ENCODE measurements at places on chromosomes 3 and 15.

DNA sequence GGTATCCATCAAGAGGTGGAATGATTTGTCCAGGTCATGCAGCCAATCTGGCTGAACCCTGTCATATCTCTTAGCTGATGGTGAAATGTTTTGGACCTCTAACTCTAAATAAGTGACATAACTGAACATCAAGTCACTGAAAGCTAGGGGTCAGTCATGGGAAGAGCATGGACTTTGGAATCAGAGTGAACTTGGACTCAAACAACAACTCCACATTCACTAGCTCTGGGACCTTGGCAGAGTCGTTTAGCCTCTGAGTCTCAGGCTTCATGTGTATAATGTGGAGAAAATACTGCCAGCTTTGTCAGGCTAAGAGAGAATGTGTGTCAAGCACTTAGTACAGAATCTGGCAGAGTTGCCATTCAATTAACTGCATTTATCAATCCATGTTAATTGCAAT, 557.8 kb upstream of the CFAP20DC start:
- DNase-seq = no peak

DNA sequence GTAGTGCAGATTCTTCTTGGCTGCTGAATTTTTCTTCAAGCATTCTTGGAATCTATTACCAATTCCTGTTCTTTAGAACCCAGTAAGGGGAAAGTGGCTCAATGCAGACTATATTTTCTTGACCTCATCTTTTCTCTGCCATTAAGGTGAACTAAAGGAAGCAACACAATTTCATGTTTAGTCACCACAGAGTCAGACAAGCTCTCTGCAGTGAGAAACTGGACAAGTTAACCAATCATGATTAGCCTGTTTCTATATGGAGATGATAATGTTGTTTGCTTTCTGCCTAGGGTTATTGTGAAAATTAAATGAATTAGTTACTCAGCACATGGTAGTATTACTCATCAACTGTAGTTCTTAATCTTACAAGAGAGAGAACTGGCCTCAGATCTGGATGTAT, 1075.1 kb downstream of the AGBL1 start:
- no peak for DNase-seq

GRCh38 chr15:89880727-89881126, 13.1 kb downstream of the AP3S2 start:
- DNase-seq = no peak

DNA sequence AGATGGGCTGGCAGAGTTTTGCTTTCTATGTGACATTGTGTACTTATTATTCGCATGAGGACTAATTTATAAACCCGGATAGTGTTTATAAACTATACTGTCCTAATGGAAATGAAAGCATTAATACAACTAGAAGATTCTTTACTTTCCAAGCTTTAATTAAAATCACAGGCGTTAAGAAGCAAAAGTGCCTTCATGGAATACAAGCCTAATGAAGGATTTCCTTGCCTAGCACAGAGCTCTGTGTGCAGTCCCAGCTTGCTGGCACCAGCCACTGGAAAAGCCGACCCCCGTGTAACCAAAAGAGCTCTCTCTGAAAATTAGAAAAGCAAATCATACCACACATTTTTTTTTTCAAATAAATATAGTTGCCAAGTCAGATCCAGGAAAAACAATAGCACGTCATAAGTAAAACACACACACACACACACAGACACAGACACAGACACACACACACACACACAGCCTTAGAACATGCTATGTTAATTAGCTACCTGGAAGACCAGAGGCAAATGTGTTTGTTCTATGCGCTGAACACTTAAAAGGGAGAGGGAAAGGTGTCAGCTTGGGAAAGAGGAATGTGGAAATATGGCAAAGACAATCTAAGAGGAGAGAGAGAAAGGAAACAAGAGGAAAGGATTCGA, 1084.2 kb downstream of the TUSC7 start:
- no peak for DNase-seq

GRCh38 chr3:172530566-172530965, 7.3 kb upstream of the TNFSF10 start:
- DNase-seq = no peak

- no peak for DNase-seq
Observed at GRCh38 chr3:69058180-69058946, 6.2 kb upstream of the TMF1 start.

DNA sequence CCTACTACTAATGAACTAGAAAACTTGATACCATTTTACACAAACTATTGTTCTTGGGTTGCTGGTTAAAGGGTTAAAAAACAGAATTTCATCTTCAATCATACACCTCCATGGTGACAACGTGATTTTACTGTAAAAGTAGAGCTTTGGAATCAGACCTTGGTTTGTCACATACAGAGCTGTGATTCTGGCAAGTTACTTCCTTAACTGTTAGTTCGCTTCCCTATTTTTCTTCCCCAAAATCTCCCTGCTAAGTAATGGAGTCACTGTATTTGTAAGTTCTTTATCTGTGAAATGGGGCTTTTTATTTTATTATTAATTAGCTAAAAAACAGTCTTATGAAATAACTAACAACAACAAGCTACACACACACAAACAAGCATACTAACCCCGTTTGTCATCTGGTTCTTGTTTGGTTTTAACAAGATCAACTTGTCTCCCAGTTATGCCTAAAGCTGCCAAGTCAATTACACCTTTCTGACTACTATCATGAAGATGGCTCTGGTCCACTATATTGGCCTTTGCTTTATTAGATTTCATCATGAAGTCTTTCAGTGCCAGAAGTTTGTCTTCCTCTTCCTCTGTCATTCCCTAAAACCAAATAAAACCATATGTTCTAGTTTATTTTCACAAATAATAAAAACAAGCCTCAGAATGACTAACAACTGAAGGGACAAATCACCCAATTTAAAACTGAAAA, 38.6 kb downstream of the PIK3R4 start:
- DNase-seq = no peak

- no peak for DNase-seq
Observed at GRCh38 chr3:142574665-142575064, 3.9 kb downstream of the ATR start.

GRCh38 chr3:181699171-181699903, 12.4 kb upstream of the SOX2 start:
- no peak for DNase-seq

- no peak for DNase-seq
Observed at GRCh38 chr15:51846463-51847230, 17.2 kb downstream of the TMOD3 start.

DNA sequence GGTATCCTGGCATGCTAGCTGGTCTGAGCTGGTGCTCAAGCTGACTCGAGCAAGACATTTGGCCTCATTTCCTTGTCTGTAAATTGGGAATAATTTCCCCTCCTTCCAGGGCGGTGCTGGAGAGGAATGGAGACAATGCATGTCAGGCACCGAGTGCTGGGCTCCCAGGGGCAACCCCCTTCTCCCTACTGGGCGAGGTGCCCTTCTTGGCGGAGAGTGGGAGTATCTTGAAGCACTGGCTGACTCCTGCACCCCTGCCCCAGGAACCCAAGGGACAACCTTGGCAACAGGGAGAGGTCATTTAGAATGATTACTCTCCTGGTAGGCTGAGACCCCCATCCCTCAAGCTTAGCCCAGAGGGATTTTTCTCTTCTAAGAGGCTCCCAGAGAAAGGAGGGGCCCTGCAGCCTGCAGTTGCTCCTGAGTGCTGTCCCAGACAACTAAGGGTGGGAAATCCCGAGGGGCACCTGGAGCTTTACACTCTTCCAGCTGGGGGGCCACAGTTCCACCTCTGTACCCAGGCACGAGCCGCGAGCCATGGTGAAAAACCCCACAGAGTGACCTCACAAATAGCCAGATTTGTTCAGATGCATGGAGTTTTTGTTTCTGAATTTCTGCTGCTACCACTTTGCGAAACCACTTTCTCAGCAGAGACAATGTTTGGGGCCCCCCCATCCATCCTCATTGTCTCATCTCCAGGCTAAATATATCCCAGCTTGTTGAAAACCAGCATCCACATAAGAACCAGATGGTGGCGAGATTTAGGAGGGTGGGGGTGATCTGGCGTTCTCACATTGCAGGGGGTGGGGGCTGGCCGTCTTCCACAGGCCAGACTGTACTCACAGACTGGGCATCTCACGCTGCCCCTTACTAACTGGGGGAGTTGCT, 44.8 kb downstream of the ABTB1 start:
- DNase-seq = no peak

GRCh38 chr3:16546186-16547010, 32.9 kb upstream of the RFTN1 start:
- no peak for DNase-seq

DNA sequence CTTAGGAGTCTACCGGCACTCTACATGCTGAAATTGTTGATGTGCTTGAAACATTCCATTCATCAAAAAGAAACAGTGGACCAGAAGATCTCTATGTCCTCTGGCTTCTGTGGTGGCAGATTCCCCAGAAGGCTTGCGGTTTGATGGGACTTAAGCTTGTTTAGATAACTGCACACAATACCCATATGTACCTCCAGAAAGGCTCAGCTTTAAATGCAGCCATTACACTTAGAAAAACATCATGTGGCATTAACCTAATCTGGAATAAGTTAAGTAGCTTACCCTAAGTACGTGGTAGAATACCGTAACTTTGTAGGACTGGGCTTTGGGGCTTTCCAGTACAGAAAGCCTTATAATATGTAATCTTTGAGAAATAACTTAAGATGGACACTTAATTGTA, 187.3 kb downstream of the RBMS3 start:
- no peak for DNase-seq

- DNase-seq = no peak
Observed at GRCh38 chr15:59644756-59645155, 12.6 kb downstream of the GTF2A2 start.

- no peak for DNase-seq
Observed at GRCh38 chr3:98553753-98554152, 22.0 kb downstream of the GPR15 start.

DNA sequence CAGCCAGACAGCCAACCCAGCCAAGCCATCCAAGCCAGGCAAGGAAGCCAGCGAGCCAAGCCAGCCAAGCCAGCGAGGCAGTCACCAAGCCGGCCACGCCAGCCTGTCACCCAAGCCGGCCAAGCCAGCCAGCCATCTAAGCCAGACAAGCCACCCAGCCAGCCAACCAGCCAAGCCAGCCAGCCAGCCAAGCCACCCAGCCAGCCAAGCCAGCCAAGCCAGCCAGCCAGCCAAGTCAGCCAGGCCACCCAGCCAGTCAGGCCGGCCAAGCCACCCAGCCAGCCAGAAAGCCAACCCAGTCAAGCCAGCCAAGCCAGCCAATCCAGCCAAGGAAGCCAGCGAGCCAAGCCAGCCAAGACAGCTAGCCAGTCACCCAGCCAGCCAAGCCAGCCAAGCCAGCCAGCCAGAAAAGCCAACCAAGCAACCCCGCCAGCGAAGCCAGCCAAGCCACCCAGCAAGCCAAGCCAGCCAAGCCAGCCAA, 201.2 kb downstream of the GOLGA6L6 start:
- DNase-seq = peak; percentile 40

- no peak for DNase-seq
Observed at GRCh38 chr3:195195321-195196209, 75.4 kb downstream of the XXYLT1 start.

- DNase-seq = no peak
Observed at GRCh38 chr3:72245183-72245811, 460.3 kb upstream of the PROK2 start.

DNA sequence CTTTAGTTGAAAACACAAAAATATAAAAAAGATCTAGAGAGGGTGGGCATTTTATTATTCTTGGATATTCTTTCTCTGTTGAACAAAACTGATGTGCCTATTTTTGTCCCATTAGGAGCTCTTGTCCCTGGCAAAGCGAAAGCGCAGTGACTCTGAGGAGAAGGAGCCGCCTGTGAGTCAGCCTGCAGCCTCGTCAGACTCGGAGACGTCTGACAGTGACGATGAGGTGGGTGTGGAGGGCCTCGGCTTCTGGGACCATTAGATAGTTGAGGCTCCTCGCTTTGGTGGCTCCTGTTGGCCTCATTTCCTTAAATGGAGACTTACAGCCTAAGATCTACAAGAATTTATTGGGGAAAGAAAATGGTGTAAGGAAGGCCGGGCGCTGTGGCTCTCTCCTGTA, 21.3 kb downstream of the RTF1 start:
- DNase-seq = no peak

DNA sequence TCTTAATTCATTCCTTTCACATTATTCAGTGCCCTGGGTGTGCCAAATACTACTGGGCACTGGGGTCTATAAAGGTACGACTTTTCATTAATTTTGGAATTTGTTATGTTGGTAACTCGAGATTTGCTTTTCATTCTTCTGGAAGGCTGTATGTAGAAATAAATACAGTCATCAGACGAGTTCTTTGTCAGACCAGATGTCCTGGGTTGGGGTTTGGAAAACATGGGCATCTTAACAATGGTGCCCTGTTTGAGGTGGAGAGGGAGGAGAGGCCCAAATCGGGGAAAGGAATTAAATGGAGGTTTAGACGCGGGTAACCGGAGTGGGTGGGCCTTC, 662 bp upstream of the GLCE start:
- no peak for DNase-seq

GRCh38 chr15:67928666-67929065, 88.8 kb upstream of the RNU6-1 start:
- no peak for DNase-seq

DNA sequence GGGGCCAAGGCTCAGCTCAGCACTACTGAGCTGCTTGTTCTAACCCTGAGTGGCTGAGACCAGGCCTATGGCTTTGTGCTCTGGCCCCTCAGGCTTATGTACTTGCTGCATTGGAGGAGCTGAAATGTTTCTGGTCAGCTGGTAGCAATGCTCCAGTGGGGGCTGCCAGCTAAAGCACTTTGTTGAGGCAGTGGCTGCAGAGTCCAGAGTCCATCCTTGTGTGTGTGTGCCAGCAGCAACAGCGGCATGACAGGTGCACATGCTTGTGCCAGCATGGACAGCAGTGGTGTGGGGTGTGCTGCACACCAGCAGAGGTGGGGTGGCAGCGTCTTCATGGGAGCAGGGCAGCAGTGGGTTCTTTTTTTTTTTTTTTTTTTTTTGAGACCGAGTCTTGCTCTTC, 169.1 kb downstream of the VPS8 start:
- DNase-seq = no peak

DNA sequence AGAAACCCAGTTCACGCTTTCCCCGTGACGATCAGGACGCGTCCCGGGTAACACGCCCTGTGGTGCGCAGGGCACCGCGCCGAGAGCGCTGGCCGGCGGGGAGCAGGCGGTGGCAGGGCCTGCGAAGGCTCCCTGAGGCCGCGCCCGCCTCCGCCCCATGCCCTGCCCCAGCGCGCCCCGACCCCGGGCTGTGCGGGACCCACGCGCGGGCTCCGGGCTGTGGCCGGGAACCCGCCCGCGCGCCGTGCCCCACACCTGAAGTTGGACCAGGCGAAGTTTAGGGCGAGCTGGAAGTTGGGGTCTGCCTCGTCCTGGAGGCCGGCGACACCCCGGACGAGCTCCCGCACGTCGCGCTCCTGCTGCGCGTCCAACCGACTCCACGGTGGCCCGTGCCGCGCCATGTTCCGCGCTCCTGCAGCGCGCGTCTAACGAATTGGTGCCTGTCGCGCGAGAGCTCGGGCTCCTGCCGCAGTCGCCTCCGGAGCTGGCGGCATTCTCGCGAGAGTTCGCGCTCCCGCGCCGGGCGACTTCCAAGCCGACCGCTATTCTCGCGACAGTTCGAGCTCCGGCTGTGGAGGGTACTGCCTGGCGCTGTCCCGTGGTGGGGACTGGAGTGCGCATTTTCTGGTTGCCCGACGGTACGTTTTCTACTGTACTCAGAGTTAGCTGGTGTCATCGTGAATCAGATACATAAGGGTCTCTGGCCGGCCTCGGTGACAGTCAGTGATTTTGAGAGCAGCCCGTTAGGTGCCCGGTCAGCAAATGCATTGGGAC, at the start of gene TUBGCP5:
Gene TUBGCP5 (minus strand): TSS at position 427 of the 774 bp plus-strand sequence. CDS start 26 bp downstream, at position 401.
- peak; percentile 97 for DNase-seq

GRCh38 chr3:13379201-13379830, 40.8 kb downstream of the NUP210 start:
- no peak for DNase-seq

GRCh38 chr3:10356461-10356981, 35.6 kb upstream of the SEC13 start:
- DNase-seq = no peak

- peak; percentile 57 for DNase-seq
Observed at GRCh38 chr3:72347819-72348319, 500.4 kb downstream of the SHQ1 start.

Measured in CD4-positive, alpha-beta T cell treated with Interferon gamma for 1 hour (primary cell).